ENCODE measurements at places on chromosomes 11 and 22.

DNA sequence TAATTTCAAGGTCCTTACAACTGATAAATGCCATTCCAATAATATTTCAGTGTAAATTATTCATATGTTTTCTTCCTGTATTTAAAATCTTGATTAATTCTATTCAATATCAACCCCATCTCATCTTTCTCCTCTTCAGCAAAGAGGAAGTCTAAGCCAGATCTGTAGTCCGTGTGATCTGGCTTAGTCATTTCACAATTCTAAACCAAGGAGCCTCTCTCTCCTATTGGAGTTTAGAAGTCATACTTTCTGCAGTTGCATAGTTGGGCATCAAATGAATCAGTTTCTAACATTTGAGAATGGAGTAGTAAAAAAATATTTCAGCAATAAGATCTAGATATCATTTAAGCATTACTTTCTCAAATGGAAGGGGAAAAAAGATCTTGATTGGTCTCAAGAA lies 354.9 kb downstream of the JRKL start:
- no peak for DNase-seq

- no peak for DNase-seq
Measured at GRCh38 chr11:33924341-33924740, 32.5 kb upstream of the LMO2 start.

DNA sequence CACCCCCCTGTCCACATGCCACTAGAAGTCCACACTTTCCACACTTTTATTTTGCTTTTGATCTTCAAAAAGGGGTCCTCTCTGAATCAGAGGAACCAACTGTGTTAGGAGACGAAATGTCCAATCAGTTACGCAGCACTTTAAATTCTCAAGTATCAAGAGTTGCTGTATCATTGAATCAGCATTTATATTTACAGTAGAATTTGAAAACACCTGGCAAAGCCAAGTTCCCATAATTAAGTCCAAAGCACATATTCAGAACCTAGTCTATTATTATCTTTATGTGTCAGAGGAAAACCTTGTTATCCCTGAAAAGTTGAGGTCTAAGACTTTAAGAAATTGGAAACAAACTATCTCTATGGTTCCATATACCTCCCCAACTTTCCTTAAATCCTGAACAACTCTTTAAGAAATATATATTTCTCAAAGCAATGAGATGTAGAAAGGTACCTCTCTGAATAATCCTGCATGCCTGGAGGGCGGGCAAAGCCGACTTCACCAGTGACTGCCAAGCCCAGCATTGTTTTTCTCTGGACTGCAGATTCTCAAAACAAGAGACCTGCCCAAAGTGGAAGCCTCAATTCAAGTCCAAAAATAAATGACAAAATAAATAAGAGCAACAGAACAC lies 75.9 kb upstream of the ARFGAP3 start:
- DNase-seq, result no peak

DNA sequence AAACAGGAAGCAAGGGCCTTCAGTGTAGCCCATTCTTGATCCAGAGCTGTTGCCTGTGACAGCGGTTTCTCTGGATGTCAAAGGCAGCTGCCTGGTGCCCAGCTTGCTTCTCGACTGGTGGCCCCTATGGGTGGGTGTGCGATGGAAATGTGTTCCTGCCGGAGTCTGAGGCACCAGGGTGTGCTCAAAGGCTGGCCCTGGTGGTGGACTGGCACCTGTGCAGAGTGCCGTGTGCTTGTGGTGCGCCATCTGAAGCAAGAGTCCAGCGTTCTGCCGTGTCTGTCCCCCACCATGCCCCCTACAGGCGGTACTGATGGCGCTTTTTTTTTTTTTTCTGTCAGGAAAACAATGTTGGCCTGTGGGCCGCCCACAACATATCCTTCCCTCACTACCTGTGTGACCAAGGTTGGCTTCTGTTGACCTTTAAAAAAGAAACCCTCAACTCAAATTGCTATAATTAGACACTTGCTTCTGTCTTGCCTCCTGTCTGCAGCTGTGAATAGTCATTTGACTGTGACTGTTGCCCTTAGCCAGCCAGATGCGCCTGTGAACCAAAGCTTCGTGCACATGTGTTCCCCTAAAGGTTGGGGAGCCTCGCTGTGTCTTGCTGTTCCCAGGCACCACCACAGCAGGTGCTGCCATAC lies 4.7 kb upstream of the RANBP1 start:
- DNase-seq, result no peak

All from hippocampal formation (tissue), 2 donors.